ENCODE measurements at places on chromosomes 4 and X.

- peak; percentile 51 for DNase-seq
These were observed 22.7 kb upstream of the RNF212 start for GRCh38 chr4:1136048-1136447.

DNA sequence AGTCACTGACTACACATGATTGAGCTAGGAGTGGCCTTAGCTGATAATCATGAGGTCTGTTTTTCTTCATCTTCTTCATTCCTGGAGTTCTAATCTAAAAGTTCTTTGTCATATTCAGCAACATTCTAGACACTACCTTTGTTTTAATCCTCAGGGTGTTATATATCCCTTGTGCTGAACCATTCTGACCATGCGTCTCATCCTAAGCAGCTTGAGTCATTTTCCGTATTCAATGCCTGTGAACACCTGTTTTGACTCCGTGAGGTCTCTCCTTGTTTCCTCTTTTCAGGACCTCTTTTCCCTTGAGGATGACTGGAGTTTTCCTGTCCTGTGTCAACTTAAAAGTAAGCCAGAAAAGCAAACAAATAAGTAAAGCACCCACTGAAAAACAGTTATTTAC is 597.9 kb downstream of the GBA3 start:
- no peak for DNase-seq

GRCh38 chr4:32884198-32884597 is 2164.0 kb downstream of the PCDH7 start:
- DNase-seq, result no peak

- DNase-seq, result no peak
These were observed 20.2 kb downstream of the FBXW7 start for GRCh38 chr4:152515678-152516077.

GRCh38 chr4:175873707-175874106 is 61.6 kb upstream of the GPM6A start:
- DNase-seq, result no peak

DNA sequence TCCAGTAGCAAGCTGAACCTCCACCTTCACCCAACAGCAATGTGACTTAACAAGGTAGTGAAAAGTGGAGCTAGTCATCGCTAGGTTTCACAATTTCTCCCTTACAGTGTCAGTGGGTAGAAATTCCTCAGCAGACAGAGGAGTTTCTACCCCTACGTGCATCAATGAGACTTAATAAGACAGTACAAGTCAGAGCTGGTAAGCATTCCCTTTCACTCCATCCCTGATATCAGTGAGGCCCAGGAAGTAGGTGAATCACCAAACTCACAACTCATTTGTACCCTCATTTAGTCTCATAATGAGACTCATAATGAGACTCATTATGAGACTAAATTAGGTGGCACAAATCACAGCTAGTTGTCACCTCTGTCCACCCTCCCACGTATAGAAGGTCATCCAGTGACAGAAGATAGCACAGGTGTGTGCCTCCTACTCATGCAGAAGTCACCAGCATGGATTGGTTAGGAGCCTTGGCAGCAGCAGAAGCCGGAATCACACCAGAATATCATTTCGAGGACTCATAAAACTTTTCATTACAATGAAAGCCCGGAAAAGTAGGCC is 50.8 kb upstream of the NUDT10 start:
- no peak for DNase-seq

GRCh38 chrX:53237056-53237455 is 12.0 kb upstream of the KDM5C start:
- no peak for DNase-seq
